Right lobe of liver (tissue), 6 donors: ENCODE measurements at places on chromosomes 1 and 21.

DNA sequence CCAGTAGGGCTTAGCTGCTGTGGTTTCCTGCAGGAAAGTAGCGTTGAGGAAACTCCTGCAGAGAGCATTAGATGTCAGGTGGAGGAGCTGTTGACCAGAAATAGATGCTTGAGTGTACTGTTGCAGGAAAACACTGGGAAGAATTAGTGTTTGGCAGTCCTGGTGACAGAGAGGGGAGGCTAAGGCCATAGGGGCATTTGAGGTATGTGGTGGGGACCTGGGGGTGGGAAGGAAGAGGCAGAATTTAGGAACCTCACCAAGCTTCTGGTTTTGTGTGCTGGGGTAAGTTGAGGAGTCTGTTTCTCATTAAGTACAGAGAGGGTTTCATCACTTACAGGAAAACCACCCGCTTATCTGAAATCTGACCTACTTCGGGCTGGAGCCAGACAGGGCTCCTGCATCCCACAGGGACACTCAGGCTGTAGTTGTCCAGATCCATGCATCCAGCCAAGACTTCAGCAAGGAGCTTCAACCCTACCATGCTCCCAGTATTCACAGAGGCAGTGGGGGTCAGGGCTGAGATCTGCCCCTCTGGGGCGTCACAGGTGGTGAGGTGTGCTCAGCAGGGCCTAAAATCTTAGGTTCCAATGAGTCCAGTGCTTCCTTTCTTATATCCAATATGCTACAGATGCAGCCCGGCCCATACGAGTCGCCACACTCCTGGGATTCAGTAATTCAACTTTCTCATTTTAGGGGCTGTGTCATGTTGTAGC, 15.1 kb downstream of the SH2D2A start:
- DNase-seq: no peak

- DNase-seq: no peak
Observed at GRCh38 chr21:36511484-36512220, 31.7 kb upstream of the CLDN14 start.

- no peak for DNase-seq
Observed at GRCh38 chr1:153532181-153532580, 3.6 kb downstream of the S100A6 start.

GRCh38 chr1:71054281-71054731, 6.7 kb upstream of the PTGER3 start:
- no peak for DNase-seq

- DNase-seq: no peak
Observed at GRCh38 chr1:175443332-175443731, 250.8 kb upstream of the KIAA0040 start.

DNA sequence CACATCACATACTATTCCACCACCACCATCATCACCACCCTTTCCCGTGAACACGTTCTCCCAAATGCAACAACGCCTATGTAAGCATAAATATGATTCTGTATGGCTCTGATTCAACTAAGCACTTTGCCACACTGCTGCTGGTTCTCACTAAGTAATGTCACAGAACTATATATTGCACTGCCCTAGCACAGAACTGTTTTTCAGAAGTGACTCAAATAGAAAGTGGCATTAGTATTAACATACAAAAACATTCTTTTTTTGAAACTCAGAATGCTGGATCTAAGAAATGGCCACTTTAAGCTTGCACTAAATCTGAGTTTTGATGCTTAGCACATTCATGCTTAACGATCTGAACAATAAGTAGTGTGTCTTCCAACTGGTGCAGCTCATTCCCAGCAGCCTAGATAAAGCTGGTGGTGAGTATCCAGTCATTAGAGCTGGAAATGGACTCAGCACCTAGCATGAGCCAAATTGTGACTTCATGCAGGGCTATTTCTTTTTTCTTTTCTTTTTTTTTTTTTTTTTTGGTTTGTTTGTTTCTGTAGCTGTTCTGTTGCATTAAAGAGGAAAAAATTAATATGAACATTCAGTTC, 46.2 kb upstream of the ZC3H11B start:
- DNase-seq: no peak

DNA sequence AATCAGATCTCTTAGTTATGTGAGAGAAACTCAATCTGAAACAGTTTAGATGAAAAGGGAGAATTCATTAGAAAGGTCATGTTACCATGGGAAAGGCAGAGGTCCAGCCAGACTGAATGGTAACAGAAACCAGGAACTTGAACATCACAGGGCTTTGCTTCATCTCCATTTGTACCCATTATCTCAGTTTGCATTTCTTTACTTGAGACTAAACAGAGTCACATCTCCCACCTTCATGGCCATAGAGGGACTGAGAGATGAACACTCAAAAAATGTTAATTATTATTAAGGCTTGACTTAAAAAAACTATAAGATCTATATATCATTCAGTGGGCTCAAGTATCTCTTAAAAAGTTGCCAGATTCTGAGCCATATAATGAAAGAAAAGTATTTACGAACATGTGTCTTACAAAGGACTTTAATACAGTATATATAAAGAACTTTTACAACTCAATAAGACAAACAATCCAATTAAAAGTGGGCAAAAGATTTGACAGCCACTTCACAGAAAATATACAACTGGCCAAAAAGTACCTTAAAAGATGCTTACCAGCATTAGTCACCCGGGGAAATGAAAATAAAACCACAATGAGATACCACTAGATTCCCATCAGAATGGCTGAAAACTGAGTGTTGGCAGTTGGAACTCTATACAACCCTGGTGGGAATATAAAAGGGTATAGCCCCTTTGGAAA, 13.2 kb downstream of the KYAT3 start:
- DNase-seq: no peak
